Stimulated activated CD4-positive, alpha-beta T cell treated with anti-CD3 and anti-CD28 coated beads, Interleukin-1b, Interleukin-23, amount 100 ng/mL, for 1 hour (primary cell): ENCODE measurements at places on chromosomes 13 and 19.

GRCh38 chr19:1473085-1473851 is 5.7 kb downstream of the C19orf25 start:
- no peak for DNase-seq

- no peak for DNase-seq
These were observed 9.9 kb downstream of the LMTK3 start for GRCh38 chr19:48501494-48502349.

DNA sequence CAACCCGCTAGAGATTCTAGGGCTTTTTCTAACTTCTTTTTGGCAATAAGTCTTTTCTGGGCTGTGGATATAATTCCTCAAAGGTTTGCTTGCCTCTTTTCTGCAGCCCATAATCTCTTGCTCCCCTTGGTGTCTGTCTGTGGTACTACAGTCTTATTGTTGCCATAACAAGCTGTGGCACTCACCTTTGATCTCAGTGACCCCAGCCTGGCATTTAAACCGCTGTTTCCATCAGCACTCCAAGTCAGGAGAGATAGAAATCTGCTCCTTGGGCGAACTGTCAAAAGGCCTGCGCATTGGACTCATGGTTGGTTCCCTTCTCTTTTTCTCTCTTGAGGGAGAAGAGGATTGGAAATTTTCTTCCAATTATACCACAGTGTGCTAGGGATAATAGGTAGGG is 14.5 kb upstream of the MPHOSPH8 start:
- no peak for DNase-seq

DNA sequence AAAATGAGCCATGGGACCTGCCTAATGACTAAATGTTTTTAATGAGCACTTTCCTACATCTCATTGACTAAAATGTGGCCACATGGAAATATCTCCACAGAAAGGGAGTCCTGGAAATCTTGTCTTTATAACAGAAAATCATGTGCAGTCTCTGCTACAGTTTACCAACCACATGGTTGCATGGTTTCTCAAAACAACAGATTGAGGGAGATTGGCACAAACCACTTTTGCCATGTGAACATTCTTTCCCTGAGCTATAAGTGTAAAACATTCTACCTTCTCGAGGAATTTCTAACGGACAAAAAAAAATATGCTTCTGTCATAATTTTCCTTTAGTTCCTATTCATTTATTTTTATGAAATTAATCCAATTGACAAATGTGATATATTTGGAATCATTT is 218.9 kb upstream of the SLITRK5 start:
- no peak for DNase-seq

- no peak for DNase-seq
These were observed 133.1 kb downstream of the MAB21L1 start for GRCh38 chr13:35343417-35343816.

- DNase-seq: no peak
These were observed 4.2 kb downstream of the SNRPD2 start for GRCh38 chr19:45687599-45687998.

GRCh38 chr19:17686592-17687024 is 1.5 kb downstream of the UNC13A start:
- no peak for DNase-seq

GRCh38 chr19:46063201-46063600 is 22.4 kb upstream of the IGFL4 start:
- DNase-seq: no peak

GRCh38 chr13:74443631-74444030 is 309.4 kb upstream of the KLF12 start:
- DNase-seq: no peak

DNA sequence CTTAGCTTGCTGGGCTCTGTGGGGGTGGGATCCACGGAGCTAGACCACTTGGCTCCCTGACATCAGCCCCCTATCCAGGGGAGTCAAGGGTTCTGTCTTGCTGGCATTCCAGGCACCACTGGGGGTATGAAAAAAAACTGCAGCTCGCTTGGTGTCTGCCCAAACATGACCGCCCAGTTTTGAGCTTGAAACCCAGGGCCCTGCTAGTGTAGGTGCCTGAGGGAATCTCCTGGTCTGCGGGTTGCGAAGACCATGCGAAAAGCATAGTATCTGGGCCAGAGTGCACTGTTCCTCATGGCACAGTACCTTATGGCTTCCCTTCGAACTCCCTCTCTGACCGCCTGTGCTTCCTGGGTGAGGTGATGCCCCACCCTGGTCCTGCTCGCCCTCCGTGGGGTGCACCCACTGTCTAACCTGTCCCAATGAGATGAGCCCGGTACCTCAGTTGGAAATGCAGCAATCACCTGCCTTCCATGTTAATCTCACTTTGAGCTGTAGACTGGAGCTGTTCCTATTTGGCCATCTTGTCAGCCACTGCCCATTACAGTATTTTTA is 120.8 kb upstream of the TNFSF11 start:
- DNase-seq: no peak

- DNase-seq: no peak
These were observed 180.8 kb downstream of the SPRY2 start for GRCh38 chr13:80160110-80160509.

- DNase-seq: no peak
These were observed 221.7 kb downstream of the RFC3 start for GRCh38 chr13:34039678-34040077.

- no peak for DNase-seq
These were observed 546.2 kb downstream of the SLITRK5 start for GRCh38 chr13:88217372-88217771.

- no peak for DNase-seq
These were observed 17.7 kb downstream of the CRX start for GRCh38 chr19:47839411-47839810.

DNA sequence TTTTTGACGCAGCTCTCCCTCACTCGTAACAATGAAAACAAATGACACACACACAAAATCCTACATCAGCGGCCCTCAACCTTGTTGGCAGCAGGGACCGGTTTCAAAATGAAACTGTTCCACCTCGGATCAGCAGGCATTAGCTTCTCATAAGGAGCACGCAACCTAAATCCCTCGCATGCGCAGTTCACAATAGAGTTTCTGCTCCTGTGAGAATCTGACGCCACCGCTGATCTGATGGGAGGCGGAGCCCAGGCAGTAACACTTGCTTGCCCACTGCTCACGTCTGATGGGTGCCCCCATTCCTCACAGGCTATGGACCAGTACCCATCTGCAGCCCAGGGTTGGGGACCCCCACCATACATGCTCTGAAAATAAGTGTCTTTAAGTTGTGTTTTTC is 43.4 kb downstream of the DHRS12 start:
- DNase-seq: no peak
